NCI-H1694 (cell line): ENCODE measurements at places on chromosomes 12 and 14.

DNA sequence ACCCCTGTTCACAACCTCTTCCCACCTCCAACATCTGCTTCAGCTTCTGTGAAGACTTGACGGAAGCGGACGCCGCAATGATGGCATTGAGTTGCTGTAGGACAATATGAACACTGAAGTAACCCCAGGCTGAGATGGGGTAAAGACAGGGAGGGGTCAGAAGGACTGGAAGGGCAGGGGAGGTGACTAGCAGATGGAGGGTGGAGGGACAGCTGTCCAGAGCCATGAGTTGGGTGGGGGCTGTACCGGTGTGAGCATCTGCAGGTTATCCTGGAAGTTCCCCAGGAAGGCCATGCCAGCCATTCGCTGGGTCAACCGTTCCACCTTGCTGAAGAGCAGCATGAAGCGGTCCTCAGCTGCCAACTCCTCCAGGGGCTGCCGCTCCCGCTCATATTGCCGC, 26.1 kb downstream of the PRPF40B start:
- DNase-seq, result no peak

DNA sequence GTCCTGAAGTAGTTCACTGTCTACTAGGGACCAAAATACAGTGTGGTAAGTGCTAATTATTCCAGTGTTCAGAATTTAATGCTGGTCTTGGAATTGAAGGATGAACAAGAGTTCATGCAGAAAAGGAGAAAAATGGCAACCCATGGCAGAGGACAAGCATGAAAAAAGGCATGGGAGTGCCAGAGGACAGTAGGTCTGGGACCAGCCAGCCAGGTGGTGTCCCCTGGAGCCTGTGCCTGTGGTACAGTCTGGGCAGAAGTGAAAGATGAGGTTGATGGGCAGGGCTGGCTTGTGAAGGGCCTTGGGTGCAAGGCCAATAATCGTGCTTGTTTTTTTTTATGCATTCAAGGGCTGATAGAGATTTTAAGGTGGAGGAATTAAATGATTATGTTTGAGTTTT, 21.0 kb downstream of the C12orf75 start:
- no peak for DNase-seq

GRCh38 chr14:63452796-63453195, 90.4 kb downstream of the PPP2R5E start:
- no peak for DNase-seq

- no peak for DNase-seq
These were observed 54.4 kb downstream of the RIMBP2 start for GRCh38 chr12:130661486-130662255.

DNA sequence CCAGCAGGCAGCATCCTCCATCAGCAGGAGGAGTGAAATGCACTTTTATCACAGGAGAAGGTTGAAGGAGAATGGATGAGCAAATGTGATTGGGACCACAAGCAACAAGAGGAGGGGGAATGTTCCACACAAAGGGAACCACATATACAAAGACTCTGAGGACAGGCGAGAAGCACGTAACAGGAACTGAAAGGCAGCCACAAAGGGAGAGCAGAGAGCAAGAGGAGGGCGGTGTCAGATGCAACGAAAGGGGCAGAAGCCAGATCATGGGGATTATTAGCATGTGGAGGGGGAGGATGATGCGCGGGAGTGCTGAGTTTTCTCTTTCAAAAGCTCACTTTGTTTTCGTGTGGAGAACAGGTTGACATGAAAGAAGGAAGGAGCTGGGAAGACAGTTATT, 241.1 kb downstream of the SPTSSA start:
- DNase-seq, result no peak

DNA sequence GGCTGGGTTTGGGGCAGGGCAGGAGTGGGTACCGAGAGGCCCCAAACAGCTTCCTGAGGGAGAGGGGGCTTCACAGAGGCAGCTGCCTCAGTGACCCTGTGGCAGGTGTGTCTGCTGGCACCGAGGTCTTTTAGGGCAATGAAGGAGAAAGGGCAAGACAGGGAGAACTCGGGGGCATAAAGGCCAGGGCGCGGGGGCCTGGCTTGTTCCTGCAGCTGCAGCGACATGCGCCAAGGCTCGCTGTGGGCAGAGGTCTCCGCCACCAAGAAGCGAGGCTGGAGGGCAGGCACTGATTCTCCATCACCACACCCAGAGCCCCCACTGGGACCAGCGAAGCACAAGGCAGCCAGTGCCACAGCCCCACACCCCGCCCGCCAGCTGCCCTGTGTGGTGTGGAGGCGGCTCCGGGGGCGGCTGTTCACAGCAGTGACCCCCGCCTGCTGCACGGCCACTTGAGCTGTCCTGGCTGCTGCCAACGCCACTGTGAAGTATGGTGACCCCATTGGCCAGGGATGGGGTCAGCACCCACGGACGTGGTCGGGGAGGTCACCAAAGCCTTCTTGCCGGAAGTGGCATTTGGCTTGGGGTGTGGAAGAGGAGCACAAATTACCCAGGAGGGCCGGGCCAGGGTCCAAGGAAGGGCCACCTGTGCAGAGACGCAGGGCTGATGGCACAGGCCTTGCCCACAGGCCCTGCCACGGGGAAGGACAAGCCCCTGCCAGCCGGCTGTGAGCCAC, 16.4 kb downstream of the BAG5 start:
- no peak for DNase-seq

GRCh38 chr12:94805749-94806529, 155.6 kb upstream of the TMCC3 start:
- DNase-seq, result no peak

- DNase-seq, result no peak
These were observed 253.8 kb downstream of the RMST start for GRCh38 chr12:97716356-97716755.

DNA sequence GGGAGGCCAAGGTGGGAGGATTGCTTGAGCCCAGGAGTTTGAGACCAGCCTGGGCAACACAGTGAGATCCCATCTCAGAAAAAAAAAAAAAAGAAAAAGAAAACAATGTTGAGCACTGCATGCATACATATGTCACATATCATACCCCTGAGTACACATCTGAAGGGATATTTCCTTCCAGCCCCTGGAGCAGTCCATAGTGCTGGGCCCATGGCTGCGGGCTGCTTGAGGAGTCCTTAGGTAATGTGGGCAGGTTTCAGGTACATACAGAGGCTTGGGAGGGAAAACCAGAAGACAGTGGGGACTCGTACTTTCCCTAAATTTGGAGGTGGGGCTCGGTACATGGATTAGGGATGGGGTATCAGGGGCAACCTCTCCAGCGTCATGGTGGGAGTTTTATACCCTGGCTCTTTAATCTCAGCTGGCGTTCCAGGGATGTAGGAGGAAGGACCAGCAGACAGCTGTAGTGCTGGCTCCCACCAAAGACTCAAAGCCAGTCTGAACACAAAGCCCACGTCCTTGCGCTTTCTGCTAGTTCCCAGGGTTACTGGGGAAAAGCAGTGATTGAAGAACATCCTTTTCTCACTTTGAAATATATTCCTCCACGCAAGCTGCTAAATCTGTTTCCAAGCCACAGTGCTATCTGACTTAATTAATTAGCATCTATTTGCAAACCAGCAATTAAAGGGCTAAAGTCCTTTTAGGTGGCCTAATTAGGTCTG, 5.2 kb downstream of the OTUB2 start:
- no peak for DNase-seq
